Fibroblast of skin of left quadriceps (primary cell): ENCODE measurements at places on chromosomes 16 and 17.

DNA sequence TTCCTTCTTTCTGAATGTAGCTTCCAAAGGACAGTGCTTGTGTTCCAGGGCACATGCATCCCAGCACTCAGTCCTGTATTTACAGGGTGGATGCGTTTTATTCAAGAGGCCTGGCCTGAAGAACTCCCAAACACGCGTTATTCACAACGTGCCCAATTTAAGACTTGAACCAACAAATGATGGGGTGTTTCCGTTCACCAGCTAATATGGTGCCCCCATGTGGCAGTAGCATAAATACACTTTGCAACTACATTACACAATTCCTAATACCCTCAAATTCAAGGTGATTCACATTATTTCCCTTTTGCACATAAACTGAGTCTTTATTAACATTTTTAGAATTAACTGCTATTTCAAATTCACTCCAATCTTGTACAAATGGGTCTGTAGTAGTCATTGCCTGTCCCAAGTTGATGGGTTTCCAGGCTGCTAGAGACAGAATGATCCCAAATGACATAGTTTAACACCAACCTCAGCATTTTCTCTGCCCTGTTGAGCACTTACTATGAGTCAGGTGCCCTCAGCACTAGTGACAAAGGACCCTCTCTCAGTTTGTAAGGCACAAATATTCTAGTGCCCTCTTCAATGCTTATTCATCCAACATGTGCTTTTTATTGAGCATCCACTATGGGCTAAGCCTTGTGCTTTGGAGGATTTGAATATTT lies 26.9 kb downstream of the HSD17B2 start:
- DNase-seq: peak; percentile 8

DNA sequence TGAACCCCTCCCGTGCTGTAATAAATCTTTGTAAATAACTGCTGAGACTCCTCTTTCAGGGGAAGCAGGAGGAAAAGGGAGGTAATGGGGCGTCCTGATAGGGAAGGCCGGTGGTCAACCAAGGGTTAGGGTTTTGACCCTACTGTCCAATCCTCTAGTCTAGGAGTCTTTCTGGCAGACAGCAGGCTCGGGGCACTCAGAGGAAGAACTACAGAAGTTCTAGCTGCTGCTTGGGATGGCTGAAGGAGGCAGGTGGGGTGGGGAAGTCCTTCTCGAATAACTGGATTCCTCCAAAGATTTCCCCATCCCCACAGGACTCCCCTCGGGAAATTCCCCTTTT lies 387 bp upstream of the STARD3 start:
- no peak for DNase-seq

- DNase-seq: peak; percentile 8
These were observed 169.5 kb downstream of the AHSP start for GRCh38 chr16:31696968-31697743.

DNA sequence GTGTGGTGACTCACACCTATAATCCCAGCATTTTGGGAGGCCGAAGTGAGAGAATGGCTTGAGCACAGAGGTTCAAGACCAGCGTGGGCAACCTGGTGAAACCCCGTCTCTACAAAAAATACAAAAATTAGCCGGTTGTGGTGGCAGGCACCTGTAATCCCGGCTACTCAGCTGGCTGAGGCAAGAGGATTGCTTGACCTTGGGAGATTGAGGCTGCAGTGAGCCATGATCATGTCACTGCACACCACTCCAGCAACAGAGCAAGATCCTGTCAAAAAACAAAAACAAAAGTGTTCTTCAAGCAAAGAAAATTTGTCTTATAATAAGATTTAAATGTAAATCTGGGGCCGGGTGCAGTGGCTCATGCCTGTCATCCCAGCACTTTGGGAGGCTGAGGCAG lies 51.5 kb downstream of the PAFAH1B1 start:
- DNase-seq: no peak

GRCh38 chr16:58128711-58129096 lies 477 bp downstream of the CFAP20 start:
- DNase-seq: no peak

DNA sequence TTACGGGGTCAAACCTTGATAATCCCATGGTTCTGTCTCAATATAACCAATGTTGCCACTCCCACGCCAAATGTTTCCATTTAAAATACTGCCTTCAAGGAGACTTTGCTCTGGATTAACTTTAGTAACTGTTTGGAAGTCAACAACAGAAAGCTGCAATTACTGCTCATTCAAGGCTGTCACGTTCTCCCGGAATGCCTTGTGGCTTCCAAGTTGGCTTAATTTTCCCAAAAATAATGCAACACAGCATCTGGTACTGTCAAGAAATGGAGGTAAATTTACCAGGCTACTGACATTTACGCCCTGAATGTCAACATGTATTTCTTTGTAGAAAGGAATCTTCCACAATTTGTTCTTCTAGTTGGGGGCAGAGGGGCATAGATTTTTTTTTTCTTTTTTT lies 38.2 kb downstream of the GPRC5B start:
- no peak for DNase-seq

GRCh38 chr16:67645397-67646121 lies 615 bp downstream of the CARMIL2 start:
- no peak for DNase-seq

GRCh38 chr16:89759746-89760340 lies 38.5 kb downstream of the ZNF276 start:
- no peak for DNase-seq

GRCh38 chr16:67179421-67180080 lies 4.2 kb downstream of the MATCAP1 start:
- DNase-seq: no peak

- no peak for DNase-seq
These were observed 3.5 kb downstream of the RSAD1 start for GRCh38 chr17:50482110-50482509.

GRCh38 chr17:81306491-81306890 lies 11.4 kb upstream of the SLC38A10 start:
- DNase-seq: no peak

DNA sequence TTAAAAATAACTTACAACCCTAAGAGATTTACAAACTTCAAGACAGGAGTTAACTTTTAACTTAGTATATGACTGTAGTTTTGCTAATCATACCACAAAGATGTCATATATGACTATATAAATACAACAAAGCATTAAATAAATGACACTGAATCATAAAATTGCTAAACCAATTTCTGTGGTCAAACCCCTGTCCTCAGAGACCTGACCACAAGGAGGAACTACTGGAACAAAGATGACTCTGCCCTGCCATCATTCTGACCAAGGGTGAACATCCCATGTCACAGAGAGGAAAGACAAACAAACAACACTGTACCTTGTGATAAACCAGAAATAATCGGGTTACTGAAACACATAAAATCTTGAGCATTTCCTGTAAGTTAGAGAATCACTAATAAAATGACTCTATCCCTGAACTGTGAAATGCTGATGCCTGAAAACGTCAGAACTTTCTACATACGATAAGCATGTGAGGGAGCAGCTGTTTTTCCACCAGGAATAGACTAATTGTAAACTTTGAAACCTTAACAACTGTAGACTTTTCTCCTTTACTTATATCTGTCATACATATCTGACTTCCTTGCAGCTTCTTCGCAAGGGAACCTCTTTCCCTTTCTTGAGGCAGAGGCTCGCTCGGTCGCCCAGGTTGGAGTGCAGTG lies 47.9 kb downstream of the WDR59 start:
- peak; percentile 4 for DNase-seq

DNA sequence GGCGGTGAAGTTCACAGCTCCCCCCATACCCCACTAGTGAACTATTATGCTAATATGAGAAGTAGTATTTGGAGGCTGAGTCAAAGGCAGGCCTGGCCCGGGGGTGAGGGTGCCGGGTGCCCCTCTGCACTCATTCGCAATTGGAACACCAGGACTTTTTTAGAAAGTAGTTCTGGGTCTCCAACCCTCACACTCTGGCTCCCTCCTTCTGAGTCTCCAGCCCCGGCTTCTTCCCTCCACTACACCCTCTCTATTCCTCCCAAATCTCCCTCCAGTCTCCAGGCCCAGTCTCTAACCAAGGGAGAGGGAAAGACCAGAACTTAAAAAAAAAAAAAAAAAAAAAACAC lies 11.3 kb upstream of the HOXB2 start:
- no peak for DNase-seq

GRCh38 chr16:26087091-26087490 lies 395.3 kb downstream of the HS3ST4 start:
- DNase-seq: no peak

- DNase-seq: no peak
These were observed 46.2 kb downstream of the DUSP14 start for GRCh38 chr17:37535906-37536305.

DNA sequence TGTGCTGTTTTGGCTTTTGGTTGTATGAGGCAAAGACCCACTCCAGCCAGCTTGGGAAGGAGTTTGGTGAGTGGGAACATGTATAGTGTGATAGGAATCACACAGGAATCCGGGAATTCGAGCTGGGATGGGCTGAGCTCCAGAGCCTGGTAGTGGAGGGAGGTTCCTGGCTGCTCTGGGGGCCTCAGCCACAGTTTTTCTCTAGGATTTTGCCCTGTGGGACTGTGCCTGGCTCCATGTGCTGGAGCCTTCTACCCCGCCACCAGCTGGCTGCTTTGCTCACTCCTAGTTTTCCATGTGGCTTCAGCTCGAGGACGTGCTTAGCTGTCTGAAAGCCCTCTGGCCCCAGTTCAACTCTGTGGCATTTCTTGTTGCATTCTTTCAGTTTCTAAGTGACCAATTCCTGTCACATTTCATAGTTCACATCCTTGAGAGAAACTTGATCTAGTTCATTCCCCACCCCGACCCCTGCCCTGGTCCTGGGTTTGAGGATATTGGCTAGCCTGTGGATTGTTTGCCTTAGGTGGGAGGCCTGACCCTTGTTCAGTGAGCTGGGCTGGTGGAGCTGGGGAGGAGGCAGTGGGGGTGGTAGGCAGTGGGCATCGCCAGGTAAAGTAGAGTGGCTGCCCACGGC lies 5.0 kb downstream of the SEC14L1 start:
- DNase-seq: peak; percentile 47

DNA sequence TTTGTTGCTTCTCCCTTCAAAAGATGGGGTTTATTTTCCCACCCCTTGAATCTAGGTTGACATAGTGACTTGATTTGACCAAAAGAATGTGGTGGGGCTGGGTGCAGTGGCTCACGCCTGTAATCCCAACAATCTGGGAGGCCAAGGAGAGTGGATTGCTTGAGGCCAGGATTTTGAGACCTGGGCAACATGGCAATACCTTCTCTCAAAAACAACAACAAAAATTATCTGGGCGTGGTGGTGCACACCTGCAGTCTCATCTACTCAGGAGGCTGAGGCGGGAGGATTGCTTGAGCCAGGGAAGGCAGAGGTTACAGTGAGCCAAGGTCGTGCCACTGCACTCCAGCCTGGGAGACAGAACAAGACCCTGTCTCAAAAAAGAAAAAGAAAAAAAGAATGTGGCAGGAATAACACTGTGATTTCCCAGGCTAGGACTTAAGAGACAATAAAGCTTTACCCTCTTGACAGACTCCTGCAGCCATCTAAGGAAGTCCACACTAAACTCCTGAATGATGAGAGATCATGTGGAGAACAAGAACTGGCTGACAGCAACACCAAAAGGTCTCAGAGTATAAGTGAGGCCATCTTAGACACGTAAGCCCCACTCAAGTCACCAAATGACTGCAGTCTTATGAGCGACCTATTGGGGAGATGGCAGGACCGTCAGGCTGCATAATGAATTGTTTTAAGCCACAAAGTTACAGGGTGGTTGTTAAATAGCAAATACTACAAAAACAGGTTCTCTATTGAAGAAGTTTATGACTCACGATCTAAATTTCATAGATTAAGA lies 37.0 kb downstream of the FBXL20 start:
- no peak for DNase-seq

GRCh38 chr17:41171886-41172285 lies 3.9 kb upstream of the KRTAP4-3 start:
- DNase-seq: peak; percentile 12

GRCh38 chr16:89200124-89200849 lies at the start of gene SLC22A31:
Gene SLC22A31, minus strand, starts transcription at chr16:89200537. Its CDS starts 36 bp downstream, at chr16:89200501.
- DNase-seq: no peak

- no peak for DNase-seq
These were observed 26.4 kb downstream of the TMEM235 start for GRCh38 chr17:78257810-78258322.

- no peak for DNase-seq
These were observed 528 bp downstream of the ITFG1 start for GRCh38 chr16:47460359-47460710.

- DNase-seq: peak; percentile 77
These were observed 450.3 kb upstream of the CDH11 start for GRCh38 chr16:65572156-65572555.
